NAMALWA (cell line): ENCODE measurements at places on chromosomes 7 and 10.

DNA sequence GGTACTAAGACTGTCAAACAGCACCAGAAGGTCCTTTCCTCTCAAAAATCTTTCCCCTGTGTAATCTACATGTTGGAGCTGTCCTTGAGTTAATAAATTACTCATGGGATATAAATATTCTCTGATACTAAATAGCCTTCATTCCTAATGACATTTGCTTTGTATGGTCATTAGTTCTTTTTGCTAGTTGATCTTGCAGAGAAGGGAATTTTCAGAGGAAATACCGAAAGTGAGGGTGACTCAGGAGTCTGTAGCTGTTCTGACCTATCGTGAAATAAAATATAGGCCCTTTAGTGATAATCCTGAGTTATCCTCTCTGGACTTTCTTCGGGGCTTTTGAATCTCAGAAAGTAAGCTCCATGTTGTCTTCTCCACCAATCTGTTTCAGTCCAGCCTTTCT lies 19.4 kb upstream of the CLDN12 start:
- DNase-seq = no peak

GRCh38 chr10:43816351-43817321 lies 168.0 kb upstream of the ZNF32 start:
- DNase-seq = peak; percentile 34

DNA sequence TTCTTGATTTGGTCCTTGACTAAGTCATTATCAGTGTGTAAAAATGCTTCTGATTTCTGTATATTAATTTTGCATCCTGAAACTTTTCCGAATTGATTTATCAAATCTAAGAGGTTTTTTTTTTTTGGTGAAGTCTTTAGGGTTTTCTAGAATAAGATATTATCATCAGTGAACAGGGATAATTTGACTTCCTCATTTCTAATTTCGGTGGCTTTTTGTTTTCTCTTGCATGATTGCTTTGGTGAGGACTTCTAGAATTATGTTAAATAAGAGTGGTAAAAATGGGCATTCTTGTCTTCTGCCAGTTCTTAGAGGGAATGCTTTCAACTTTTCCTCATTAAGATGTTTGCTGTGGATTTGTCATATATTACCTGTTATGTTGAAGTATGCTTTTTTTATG lies 170.5 kb downstream of the CCDC7 start:
- DNase-seq = no peak

DNA sequence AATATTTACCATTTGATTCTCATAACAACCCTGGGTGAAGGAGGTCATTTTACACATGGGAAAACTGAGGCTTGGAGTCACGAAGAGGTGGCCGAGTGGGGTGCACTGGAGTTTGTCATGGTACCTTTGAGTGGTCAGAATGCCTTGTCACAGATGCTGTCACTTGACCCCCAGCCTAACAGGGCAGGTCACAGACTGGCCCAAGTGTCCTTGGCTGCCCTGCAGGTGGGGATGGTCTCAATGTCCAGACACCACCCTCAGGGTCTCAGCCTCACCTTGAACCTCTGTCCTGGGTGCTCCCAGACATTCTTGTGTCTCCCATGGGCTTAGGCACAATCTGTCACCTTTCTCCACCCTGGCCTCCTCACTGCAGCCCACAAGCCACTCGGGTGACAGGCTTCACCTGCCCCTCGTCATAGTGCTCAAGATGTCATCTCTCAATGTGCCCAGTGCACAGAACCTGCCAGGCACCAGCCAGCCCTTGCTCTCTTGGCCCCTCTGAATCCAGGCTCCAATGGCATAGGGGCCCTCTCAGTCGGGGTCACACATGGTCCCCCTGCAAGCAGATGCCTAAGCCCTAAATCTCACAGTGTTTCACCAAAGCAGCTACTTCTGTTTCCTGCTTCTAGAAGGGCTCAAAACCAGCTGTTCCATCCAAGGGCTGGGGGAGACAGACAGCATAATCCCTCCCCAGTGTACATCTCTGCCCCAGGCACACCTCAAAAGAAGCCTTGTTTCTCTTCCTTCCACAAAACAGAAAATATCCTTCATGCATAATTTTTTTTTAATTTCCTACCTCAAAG lies 76.8 kb upstream of the NANOS1 start:
- DNase-seq = no peak

- no peak for DNase-seq
These were observed 43.4 kb downstream of the EBLN1 start for GRCh38 chr10:22174442-22174841.

GRCh38 chr7:132677918-132678317 lies 101.6 kb upstream of the PLXNA4 start:
- DNase-seq = no peak

DNA sequence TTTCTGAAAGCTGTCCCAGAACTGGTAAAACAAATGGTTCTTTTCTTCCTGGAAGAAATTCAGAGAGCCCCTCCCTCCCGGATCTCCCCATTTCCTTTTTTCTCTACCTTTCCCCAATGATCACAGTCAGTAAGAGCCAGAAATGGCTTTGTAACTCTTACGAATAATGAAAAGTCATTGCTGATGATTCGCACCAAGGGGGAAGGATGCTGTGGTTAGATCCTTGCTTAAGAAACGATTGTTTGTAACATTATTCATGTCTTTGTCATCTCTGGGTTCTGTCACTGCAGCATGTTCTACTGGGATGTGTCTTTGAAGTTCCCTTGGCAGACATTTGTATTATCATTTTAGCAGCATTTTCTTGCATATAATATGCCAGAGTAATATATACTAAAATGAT lies 138.9 kb downstream of the CACNB2 start:
- no peak for DNase-seq

- DNase-seq = no peak
These were observed 281.7 kb downstream of the SORCS3 start for GRCh38 chr10:104922810-104923209.

DNA sequence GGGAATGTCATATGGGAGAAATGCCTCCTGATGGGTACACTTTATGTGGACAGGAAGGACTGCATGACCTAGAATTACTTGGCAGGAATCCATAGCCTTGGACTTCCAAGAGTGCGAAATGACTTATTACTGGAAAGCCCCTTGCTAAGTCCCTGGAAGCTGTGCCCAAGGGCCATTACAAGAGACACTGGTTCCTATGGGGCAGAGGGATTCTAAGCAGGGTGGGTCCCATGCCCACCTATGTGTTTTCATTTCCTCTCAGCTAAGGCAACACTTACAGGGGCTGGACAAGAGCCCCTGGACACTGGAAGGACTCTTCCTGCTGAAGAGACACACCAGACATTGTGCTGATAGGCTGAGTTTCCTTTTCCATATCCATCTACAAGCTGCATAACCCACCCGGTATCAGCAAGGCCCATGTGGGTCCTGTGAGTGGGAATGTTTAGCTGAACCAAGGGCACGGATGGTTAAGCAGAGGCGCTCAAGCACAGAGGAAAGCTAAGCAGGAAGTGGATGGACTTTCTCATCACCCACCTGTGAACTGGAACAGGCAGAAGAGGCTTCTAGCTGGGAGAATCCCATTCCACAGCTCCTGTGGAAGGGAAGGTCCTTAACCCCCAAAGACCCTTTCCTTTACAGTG lies 56.2 kb downstream of the XPNPEP1 start:
- DNase-seq = no peak

DNA sequence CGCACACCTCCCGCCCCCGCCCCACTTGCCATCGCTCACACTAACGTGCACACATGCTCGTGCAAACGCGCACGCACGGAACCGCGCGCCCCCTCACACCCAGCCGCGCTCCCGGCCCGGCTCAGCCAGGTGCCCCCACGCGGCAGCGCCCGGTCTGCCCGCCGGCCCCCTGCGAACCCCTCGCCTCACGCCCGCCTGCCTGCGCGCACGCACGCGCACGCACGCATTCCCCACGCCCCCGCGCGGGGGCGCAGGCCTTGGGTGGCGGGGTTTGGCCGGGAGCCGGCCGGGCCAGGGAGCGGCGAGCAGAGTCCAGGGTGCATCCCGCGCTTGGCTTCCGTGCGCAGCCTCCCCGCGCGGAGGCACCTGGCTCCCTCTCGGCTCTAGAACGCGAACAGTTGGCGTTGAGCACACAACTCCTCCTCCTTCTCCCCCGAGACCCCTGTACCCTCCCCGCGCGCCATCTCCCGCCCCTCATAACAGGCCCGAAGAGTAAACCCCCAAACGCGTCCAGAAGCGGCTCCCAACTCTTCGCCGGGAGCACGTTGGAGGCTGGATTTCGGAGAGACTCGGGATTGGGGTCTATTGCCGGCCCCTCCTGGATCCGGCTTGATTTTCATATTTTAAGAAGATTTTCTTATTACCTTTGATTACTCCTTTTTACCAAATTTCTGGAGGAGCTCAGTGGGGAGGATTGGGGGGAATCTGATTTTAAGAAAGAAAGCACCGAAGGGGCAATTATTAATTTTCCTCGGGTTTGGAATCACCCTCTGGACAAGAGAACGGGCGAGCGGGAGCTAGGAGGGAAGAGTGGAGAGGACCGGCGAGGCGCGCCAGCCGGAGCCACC lies 527 bp upstream of the SORCS3 start:
- DNase-seq = no peak

- no peak for DNase-seq
These were observed 14.8 kb downstream of the ITIH5 start for GRCh38 chr10:7651853-7652470.

GRCh38 chr7:35906191-35906908 lies 105.5 kb downstream of the SEPTIN7 start:
- peak; percentile 94 for DNase-seq

DNA sequence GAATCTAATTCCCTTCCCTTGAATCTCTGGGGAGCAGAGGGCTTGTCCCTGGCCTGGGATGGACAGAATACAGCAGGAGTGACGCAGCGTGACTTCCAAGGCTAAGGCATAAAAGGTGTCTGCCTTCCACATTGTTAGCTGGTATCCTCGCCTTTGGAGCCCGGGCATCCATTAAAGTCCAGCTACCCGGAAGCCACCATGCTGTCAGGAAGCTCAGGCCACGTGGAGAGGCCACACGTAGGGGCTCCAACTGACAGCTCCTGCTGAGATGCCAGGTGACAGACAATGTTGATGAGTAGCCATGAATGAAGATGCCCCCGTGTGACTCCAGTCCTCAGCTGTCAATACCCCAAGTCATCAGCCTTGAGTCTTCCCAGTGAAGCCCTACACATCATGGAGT lies 99.9 kb downstream of the OAT start:
- no peak for DNase-seq

- no peak for DNase-seq
These were observed 149.8 kb downstream of the TAX1BP1 start for GRCh38 chr7:27889800-27890199.

DNA sequence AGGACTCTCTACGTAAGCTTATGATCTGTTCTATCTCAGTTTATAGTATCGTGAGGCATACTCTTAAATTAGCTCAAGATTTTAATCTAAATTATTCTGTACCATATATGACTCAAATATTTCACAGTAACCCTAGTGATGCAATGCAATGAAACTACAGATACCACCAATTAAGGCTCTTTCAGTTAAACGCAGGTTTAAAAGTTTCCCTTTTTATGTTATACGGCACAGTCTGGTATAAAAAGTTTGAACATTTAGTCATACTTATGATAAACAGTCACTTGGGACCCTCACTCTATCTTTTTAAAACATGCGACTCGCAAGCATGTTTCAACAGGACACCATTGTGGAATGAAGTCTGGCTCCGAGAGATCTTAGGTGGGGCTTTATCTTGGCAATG lies 107.2 kb downstream of the CDK6 start:
- DNase-seq = no peak

DNA sequence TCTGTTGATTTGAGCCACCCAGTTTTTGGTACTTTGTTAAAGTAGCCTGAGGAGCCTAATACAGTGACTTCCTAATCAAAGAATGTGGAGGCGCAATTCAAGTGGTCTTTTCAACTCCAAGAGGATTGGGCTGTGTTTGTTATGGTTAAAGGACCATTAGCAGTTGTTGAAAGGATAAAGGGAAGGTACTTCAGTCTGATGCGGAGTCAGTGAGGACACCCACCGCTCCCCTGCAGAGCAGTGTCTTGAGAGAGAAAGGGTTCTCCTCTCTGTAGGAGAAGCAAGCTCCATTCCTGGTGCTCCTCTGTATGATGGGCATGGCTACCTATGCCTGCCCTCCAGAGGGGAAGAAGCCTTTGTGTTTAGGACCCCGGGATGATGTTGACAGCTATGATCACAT lies 590.6 kb upstream of the C7orf33 start:
- no peak for DNase-seq

DNA sequence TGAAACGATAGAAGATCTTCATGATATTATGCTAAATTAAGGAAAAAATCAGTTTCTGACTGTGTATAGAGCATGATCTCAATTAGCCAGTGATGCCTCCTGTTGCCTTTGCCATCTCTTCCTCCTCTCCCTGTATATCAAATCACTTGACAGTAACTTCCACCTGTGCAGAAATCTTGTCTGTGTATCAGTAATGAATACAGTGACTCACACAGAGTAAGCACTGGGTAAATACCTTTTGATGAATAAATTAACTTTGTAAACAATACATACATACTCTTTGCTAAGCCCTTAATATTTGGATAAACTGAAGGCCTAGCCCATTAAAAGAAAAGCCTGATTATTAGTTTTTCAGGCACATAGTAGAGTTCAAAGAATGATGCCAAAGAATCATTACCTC lies 610.6 kb upstream of the NRP1 start:
- DNase-seq = no peak

GRCh38 chr10:85623758-85624157 lies 742.8 kb downstream of the GRID1 start:
- DNase-seq = no peak

DNA sequence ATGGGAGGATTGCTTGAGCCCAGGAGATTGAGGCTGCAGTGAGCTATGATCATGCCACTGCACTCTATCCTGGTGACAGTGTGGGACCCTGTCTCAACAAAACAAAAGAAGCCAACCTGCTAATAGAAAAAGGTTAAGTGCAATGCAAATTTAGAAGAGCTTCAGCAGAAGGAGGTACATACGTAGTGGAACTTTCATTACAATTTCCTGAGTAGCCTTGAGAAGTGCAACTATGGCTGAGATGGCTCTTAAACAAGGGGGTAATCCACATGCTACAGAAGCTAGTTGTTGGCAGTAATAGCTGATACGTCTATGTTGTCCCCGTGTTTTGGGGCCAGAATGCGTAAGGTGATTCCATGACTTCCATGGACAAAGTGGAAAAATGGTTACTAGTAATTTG lies 10.7 kb upstream of the NT5C3A start:
- DNase-seq = no peak

DNA sequence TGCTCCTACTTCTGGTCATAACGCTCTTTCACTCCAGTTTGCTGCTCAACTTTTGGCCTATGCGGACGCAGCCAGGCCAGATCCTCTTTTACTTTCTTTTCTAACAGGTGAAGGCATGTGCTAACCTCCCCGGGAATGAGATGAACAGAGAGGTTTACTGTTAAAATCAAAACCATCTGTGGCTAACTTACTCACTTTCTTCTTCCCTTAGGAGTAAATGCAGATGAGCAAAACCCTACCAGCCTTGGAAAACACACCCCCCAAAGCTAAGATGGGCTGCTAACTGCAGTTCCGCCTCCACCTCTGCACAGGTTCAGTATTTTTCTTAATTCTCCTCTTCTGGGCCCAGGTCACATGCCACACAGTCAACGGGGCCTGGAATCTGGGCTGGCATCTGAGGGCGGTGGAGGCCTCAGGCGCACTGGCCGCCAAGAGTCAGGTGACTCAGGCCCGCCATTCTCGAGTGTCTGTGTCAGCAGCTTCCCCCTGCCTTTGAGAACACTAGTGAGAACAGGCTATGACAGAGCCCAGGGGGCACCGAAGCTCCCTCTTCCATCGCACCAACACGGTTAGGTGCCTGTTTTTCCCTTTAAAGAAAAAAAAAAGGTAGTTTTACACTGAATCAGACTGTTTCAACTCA lies 11.1 kb downstream of the FAM53B start:
- DNase-seq = no peak
